Gastroesophageal sphincter (tissue), 4 donors: ENCODE measurements at places on chromosomes 11 and 22.

- ATAC-seq: no peak
Measured at GRCh38 chr11:44361813-44362212, 51.9 kb upstream of the ALX4 start.

GRCh38 chr11:61844909-61845565, 16.9 kb downstream of the FADS2 start:
- ATAC-seq: no peak

- no peak for ATAC-seq
Measured at GRCh38 chr11:114083391-114084252, 24.1 kb downstream of the ZBTB16 start.

- no peak for ATAC-seq
Measured at GRCh38 chr11:19879307-19880087, 166.9 kb downstream of the NAV2 start.

DNA sequence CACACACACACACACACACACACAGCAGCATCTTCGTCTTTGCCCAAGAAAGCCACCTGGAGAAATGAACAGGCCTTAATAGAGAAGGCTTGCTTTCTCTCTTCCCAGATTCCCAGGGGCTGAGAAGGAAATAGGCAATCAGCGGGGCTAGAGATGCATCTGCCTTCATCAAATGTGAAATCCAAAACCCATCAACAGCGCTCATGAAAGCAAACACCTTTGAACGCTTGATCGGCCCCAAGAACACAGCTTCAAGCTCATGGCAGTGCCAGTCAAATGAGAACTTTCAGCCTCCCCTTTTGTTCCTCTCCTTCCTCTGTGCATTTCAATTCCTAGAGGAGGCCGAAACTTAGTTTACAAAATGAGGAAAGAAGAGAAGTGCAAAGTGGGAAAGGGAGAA, 122.7 kb downstream of the EFCAB6 start:
- ATAC-seq: no peak
